ENCODE measurements at places on chromosomes 12 and 14.
A peak's percentile ranks its signal among the peaks of the same experiment; 100 is the strongest.

- DNase-seq = no peak
Observed at GRCh38 chr14:95301527-95302187, 18.1 kb downstream of the CLMN start.

GRCh38 chr12:1279050-1279449, 288.0 kb downstream of the ERC1 start:
- DNase-seq = no peak

- no peak for DNase-seq
Observed at GRCh38 chr12:112153181-112153892, 28.0 kb downstream of the TRAFD1 start.

DNA sequence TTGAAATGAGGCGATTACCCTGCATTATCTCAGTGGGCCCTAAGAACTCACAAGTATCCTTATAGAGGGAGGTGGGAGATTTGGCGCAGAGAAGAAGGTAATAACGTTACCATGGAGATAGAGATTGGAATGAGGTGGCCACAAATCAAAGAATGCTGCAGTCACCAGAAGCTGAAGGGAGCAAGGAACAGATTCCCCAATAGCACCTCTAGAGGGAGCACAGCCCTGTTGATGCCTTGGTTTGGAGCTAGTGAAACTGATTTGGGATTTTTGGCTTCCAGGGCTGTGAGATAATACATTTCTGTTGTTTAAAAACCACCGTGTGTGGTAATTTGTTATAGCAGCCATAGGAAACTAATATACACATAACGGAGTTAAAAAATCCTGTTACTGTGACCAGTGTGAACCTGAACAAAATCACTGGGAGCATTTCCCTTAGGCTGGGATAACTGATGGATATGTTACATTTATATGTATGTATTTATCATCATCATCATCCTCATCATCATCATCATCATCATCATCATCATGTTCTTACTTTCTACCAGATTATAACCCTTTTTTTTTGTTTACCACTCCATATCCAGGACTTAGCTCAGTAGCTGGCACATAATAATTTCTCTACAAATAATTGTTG, 100.3 kb downstream of the LIN7A start:
- DNase-seq = peak; percentile 68

DNA sequence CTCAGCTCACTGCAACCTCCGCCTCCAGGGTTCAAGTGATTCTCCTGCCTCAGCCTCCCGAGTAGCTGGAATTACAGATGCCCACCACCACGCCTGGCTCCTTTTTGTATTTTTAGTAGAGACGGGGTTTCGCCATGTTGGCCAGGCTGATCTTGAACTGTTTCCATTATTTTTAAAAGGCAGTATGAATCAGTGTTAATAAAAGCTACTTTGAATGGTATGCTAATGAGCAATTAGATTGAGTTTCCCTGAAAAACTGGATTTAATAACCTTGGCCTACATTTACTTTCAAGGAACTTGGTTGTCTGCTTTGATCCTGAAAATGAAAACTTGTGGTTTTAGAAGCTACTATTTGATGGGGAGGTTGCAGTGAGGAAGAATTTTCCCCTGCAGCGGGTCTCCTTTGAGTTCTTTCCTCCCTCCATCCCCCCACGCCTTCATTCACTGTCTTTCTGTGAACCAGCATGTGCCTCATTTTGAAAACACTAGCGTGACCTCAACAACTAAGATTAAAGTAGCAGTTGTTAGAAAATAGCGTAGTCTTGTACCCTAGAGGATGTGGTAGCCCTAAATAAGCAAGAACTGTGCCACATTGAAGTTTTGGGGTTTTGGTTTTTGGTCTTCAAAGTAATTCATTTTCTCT, 17.8 kb upstream of the RPS6KA5 start:
- DNase-seq = no peak

DNA sequence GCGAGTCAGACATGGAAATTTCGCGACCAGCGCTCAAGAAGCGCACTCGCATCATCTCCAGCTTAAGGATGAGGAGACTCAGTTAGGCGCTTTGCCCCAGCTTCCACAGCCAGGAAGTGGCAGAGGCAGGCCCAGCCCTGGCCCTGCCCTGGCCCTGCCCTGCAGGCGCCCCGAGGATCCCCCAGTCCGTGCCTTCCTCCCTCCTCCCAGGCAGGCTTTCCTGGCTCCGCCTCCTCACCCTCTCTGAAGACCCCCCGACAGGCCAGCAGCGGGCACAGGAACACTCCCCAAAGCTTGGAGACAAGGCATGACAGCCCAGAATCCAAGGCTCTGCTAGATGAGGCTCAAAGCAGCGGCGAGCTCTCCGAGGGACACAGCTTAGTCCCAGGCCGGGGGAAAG, 25.1 kb downstream of the UBR7 start:
- no peak for DNase-seq

GRCh38 chr14:94462763-94463572, 10.4 kb upstream of the SERPINA11 start:
- DNase-seq = no peak

DNA sequence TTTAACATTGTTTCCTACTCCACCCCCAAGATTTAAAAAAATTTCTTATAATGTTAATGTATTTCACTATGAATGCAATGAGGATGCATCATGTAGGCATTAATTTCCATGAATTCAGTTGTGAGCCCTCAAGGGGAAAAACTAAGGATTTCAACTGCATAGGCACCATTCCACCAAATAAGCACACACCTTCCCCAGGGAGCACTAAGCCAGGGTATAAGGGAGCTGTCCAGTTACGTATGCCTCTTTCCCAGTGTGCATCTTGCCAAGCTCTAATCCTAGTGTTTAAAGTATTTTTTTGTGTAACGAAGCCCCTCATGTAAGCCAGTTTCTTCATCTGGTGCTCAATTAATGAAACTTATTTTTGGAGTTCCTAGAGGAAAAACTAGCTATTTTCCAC, 6.6 kb downstream of the FERMT2 start:
- no peak for DNase-seq

- no peak for DNase-seq
Observed at GRCh38 chr14:81408595-81408994, 8.5 kb upstream of the STON2 start.

DNA sequence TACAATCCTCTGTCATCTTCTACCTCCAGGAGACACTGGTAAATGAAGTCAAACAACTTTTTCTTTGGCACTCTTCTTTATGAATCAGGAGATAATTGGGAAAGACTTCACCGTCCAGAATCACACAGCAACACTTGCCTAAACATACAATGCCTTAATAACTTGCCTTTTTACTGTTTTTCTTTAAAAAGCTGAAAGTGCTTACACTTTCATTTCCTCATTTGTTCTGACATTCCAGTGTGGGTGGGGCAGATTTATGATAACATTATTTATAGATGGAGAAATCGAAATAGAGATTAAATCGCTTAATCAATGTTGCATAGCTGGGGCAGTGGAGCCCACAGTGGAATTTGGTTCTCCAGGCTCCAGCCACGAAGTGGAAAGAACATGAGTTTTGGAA, 2.8 kb upstream of the FRS2 start:
- no peak for DNase-seq

GRCh38 chr14:61568572-61569011, 126.7 kb upstream of the HIF1A start:
- DNase-seq = no peak

DNA sequence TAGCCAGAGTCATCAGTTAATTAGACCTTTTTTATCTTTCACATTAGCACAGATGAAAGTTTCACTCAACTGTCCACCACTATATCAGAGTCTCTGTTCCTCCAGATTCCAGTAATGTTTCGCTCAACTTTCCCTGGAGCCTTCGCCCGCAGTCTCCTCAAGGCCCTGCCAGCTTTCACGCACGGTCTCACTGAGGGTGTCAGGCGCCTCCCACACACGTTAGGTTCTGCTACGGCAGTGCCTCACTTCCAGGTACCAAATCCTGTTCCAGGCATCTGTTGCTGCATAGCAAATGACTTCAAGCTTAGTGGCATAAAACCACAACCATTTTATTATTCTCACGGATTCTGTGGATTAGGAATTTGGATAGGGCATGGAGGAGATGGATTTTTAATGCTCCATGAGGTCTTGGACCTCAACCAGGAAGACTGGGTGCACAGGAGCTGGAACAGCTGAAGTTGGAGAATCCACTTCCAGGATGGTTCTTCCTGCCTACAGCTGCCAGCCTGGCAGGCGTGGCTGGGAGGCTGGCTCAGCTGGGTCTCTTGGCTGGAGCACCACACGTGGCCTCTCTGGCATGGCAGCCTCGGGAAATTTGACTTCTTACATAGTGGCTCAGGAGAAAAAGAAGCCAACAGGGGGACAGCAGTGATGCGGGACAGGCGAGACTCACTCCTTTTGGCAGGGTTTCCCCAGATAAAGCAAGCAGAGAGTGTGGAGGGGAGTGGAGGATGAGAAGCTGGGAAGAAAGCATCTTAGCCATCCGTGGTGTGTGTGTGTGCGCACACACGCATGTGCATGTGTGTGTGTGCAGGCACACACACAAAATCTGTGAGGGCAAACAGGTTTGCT, 21.3 kb upstream of the BCDIN3D start:
- DNase-seq = no peak

DNA sequence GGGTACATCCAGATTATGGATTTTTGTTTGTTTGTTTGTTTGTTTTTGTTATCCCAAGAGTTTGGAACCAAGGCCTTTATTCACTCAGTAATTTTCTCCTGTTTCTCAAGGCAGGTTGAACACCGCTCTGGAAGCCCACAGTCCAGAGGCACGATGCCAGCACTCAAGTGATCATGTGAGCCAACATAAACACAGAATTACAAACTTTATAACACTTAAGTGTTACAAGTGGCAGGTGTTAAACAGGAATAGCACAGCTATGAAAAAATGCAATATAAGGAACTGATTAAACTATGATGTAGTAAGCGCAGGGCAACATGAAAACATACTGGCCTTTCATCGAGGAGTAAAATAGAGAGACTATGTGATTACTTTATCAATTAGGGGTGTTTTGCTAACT, 1885.8 kb upstream of the SEL1L start:
- no peak for DNase-seq

All from AG08395 (cell line).